ENCODE measurements at places on chromosomes 16 and 17. TPM values are rescaled to one million over a fixed set of nuclear protein-coding genes. Genes with fewer than 3 reads are reported as not detected.

The KRTAP17-1 gene
- not detected for total RNA-seq

The FAM171A2 gene
- 2.9 TPM for total RNA-seq

The KRT9 gene
- not detected for total RNA-seq

The CLEC3A gene
- total RNA-seq: not detected

The MT1E gene
- 513 TPM for total RNA-seq

The TNS4 gene
- not detected for total RNA-seq

The NOXO1 gene
- not detected for total RNA-seq

The AXIN2 gene
- 10.5 TPM for total RNA-seq

The PMFBP1 gene
- 1.8 TPM for total RNA-seq

The SLC5A11 gene
- total RNA-seq: 0.66 TPM

The MYO15A gene
- 2.9 TPM for total RNA-seq

The PRRT2 gene
- 3.5 TPM for total RNA-seq

The TNFRSF13B gene
- total RNA-seq: 2.9 TPM

The GNGT2 gene
- 0.48 TPM for total RNA-seq

The METRNL gene
- 54.1 TPM for total RNA-seq

The MEAK7 gene
- total RNA-seq: 38.1 TPM

The TEKT1 gene
- total RNA-seq: not detected

The TBC1D3K gene
- not detected for total RNA-seq

The CA4 gene
- total RNA-seq: 46.5 TPM

The PPM1E gene
- 0.16 TPM for total RNA-seq

All from breast epithelium (tissue), 4 donors.